ENCODE measurements at places on chromosomes 13 and 19.

DNA sequence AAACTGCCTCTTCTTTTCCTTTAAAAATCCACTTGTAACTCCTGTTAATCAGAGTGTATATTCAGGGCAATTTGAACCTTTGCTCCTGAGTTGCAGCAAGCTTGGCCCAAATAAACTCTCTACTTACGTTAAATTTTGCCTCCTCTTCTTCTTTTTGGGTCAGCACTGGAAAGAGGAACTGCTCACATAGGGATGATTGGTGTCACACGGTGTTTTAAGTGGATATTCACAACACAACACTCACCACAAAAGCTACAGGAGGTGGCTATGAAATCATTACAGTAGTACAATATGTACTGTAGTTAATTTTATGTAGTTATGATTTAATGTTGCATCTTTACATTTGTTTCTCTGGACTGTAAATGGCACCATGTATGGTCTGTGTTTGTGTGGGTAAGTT is 96.8 kb upstream of the DOCK9 start:
- no peak for ATAC-seq

DNA sequence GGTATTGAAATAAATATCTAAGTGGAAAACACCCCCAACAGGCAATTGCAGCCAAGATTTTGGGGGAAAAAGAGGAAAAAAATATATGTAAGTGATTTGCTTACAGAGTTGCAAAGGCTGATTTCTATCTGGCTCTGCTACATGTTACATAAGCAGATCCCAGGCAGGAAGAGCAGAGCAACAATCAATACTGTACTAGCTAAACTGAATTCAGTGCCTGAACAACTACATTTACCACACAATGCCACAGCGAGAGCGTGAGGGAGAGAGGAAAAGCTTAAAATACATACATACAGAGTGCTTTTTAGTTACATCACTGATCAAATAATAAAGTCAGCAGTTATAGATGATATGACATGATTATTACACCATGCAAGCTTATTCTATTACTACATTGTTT is 665.6 kb upstream of the ARGLU1 start:
- ATAC-seq, result peak; percentile 59

DNA sequence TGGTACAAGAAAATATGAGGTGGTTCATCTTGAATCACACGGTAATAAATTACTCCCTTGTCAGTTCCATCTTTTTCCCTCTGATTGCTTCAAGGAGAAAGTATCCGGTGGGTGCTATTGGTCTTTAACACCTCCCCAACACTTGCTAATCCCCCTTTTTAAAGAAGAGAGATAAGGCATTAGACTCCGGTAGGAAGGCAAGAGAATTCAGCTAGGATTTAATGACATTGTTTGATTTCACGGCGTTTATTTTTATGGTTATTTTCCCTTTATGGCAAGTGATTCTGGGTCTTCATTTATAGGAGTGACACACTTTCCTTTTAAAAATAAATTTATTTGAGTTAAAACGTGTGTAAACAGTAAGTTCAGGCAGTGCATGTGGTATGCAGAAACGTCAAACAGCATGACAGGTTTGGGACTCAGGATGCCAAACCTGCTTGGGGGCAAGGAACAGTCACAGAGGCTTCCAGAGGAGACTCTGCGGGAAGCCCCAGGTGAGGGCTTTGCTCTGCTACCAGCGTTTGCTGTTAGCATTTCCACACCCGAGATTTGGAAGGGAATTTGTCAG is 36.5 kb downstream of the TSHZ3 start:
- no peak for ATAC-seq

GRCh38 chr19:44948763-44949374 is 3.0 kb downstream of the APOC2 start:
- no peak for ATAC-seq

DNA sequence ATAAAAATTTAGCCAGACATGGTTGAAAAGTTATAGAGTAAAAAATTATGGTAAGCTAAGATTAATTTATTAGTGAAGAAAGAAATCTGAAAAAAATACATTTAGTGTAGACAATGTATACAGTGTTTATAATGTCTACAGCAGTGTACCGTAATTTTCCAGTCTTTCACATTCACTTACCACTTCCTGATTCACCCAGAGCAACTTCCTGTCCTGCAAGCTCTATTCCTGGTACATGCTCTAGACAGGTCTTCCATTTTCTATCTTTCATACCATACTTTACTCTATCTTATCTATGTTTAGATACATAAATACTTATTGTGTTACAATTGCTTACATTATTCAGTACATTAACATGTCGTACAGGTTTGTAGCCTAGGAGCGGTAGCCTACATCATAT is 1387.8 kb upstream of the ATXN8OS start:
- ATAC-seq, result no peak

DNA sequence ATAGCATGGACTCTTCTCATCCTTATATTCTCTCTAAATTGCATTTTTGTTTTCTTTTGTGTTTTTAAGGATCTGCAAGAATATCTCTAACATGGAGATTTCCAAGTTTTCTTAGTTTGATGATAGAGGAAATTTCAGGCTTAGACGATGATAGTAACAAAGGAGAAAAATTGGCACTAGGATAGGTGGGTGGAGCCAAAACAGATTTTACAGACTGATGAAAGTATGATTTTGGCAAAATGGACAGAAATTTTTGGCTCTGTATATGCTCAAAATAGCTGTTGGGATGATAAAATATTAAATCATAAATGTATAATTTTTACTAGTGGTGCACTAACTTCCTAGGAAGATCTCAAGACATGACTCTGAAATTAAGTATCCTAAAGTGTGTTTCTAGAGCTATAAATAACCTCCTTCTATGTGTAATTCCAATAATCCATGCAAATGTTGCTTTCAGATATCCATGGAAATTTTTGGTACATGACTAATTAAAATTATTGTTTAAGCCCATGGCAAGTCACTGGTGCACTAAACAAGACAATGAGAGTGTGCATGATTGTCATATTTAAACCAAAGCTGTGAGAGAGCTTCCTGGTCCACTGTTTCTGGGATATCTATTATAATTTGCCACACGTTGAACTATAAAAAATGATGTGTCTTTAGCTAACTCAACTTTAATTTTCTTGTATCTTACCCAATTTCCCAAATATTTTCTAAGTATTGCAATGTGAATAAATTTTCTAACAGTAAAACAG is 55.8 kb upstream of the NBEA start:
- ATAC-seq, result no peak

DNA sequence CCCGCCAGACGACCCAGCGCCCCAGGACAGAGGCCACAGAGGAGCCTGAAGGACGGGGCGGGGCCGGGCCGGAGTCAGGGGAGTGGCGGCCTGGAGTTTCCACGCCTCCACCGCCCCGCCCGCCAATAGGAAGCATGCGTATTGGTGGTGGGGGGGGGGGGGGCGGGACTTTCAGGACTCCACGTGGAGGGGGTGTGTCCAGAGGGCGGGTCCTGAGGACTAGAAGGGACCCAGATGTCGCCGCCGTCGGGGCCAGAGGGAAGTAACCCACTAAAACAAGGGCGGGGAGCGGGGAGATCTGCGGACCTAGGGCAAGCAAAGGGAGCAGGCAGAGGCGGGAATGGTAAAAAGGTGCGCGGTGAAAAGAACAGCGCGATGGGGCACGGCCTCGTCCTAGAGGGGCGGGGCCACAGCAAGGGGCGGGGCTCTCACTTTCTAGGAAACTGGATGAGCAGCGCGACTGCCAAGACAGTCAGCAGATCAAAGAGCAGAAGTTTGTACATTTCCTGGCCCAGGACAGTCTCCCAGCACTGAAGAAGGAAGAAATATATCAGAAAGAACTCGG is 2.8 kb upstream of the LENG1 start:
- ATAC-seq, result peak; percentile 3

- peak; percentile 19 for ATAC-seq
Observed at GRCh38 chr13:27977476-27978300, 8.6 kb upstream of the CDX2 start.

DNA sequence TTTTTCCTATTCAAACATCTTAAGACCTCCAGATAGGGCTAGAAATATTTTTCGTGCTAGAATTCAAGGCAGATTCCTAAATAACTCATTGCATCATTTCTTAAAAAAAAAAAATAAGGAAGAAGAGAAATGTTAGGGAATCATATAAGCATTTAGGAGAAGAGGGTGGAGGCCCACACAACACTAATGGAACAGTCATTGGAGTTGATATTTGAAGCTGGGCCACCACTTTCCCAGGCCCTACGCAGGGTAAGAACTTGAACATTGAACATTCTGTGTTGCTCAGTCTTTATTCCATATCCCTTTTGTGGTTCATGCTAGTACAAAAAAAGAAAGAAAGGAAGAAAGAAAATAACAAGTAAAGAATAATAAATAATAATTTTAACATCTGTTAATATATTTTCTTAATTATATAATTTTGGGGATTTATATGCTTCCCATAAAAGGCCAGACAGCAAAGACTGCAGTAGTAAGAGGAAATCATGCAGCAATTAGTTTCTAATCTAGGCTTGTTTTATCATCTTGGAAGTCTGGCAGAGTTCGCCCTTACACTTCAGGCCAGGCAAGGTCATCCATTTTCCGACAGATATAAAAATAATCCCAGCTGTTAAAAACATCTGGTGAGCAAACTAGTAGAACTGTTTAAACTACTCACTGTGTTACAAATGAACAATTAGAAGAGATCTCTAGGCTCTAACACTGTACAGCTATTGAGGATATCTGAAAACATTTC is 127.7 kb downstream of the FRY start:
- peak; percentile 26 for ATAC-seq

DNA sequence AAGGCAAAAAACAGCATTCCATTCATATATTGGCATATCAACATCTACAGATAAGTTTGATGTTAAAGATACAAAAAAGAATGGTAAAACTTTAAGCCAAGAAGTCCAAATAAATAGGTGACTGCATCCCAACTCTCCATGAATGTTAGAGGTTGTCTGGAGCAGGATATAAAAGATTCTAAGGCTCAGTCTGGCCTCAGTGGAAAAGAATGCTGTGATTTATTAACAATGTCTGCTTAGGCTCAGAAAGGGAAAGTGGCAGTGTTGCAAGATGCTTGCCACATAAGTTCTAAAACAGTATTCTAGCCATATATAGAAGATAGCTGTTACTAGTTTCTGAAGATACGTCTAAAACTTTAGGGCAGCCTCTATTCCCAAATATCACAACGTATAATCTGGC is 179.8 kb upstream of the NBEA start:
- no peak for ATAC-seq

- no peak for ATAC-seq
Observed at GRCh38 chr13:23430664-23431063, 2.8 kb downstream of the SACS start.

DNA sequence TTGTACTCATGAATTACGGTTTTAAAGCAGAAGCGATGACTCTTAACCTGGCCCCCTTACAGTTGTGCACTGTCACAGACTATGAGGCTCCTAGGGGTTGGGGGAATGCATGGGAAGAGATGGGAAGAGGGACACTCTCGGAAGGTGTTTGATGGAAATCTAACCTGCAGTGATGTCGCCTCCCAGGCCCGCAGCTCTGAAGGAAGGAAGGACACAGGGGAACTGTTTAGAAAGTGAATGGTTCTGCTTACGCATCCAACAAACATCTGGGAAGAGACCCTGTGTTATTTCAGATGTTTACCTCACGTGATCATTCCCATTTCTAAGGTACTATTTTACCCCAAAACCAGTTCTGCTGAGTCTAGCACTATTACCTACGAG is 48.0 kb upstream of the SLC7A9 start:
- no peak for ATAC-seq

DNA sequence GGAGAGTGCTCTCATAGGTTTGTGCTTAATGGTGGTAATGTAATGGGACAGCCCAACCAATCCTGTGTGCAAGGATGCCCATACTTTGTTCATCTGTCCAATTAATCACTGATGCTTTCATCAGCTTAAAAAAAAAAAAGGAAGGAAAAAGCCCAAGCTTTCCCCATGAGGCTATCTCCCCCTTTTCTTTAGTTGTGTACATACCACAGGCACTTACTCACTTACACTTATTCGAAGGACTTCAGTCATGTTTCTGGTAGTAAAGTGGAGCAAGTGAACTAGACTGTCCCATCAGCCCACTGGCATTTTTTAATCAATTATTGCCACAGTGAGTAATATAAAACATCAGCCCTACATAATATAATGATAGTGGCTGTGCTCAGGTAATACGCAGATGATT is 183.5 kb upstream of the UFM1 start:
- ATAC-seq, result no peak

- ATAC-seq, result no peak
Observed at GRCh38 chr19:38522915-38523314, 89.4 kb downstream of the RYR1 start.

- ATAC-seq, result no peak
Observed at GRCh38 chr13:50162001-50162400, 146.8 kb downstream of the KCNRG start.

DNA sequence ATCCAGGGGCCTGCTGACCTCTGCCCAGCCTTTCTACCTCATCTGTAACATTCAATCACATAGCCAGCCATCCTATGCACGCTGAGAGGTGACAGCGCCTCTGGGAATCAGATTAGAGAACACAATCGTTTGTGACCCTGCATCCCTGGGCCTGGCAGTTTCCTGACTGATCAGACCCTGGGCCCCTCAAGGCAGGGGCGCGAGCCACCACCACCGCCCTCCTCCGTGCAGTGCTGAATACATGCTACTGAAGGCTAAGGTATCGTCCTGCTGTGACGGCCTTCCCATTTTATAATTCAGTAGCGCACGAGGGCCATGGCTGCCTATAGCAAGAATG is 1.3 kb downstream of the TMTC4 start:
- ATAC-seq, result no peak

- no peak for ATAC-seq
Observed at GRCh38 chr19:16062789-16063188, 13.5 kb upstream of the TPM4 start.

DNA sequence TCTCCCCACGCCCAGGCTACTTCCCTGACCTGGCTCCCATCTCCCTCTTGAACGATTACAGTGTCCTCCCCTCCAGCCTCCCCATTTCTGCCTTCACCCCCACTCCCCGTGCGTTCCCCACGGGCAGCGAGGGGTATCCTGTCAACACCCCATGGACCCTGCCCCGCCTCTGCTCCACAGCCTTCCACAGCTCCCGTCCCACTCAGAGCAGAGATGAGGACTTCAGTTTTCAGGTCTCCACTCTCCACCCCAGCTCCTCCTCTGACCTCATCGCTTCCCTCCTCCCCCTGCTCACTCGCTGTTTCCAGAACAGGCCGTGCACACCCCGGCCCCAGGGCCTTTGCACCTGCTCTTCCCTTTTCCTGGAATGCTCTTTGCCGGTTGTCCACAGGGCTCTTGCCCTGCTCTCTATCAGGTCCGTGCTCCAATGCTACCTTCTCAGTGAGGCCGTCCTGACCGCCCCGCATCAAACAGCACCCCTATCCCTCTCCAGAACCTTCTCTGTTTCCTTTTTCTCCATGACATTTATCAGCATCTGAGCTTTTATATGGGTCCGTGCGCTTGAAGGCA is 15.0 kb downstream of the LRRC4B start:
- no peak for ATAC-seq

Measured in motor neuron (in vitro differentiated cells).